SK-N-SH treated with all-trans-retinoic acid at 6 μM for 48 hours (cell line): ENCODE measurements at places on chromosomes 2 and 18.

DNA sequence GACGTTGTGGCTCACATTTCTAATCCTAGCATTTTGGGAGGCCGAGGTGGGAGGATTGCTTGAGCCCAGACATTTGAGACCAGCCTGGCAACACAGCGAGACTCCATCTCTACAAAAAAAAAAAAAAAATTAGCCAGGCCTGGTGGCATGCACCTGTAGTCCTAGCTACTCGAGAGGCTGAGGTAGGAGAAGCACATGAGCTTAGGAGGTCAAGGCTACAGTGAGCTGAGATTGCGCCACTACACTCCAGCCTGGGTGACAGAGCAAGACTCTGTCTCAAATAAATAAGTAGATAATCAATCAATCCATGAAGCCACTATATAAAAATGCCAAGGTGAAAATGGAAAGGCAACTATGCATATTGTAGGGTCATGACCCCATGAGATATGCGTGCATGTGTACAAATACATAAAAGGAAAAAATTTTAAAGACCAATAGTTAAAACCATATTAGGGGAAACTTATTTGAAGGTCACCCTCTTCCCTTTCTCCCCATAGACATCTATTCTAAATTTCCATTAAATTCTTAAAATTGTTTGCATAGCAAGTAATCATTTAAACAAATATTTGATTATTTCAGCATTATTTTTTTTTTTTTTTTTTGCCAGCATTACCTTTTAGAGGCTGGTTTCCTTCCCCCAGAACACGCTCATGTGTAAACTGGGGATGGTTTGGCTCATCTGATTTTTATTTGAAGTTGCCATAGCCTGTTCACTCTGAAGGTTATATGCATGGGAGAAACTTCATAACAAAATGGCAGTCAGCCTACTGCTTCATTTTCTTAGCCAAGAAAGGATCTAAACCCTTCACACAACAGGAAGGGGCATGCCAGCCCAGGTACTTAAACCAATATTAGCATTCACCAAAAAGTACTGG, 37.3 kb upstream of the TMEM247 start:
- ATAC-seq = no peak

GRCh38 chr2:61662990-61663389, 124.8 kb upstream of the XPO1 start:
- no peak for ATAC-seq

- peak; percentile 70 for ATAC-seq
Observed at GRCh38 chr2:43391878-43392215, 165.4 kb upstream of the ZFP36L2 start.

DNA sequence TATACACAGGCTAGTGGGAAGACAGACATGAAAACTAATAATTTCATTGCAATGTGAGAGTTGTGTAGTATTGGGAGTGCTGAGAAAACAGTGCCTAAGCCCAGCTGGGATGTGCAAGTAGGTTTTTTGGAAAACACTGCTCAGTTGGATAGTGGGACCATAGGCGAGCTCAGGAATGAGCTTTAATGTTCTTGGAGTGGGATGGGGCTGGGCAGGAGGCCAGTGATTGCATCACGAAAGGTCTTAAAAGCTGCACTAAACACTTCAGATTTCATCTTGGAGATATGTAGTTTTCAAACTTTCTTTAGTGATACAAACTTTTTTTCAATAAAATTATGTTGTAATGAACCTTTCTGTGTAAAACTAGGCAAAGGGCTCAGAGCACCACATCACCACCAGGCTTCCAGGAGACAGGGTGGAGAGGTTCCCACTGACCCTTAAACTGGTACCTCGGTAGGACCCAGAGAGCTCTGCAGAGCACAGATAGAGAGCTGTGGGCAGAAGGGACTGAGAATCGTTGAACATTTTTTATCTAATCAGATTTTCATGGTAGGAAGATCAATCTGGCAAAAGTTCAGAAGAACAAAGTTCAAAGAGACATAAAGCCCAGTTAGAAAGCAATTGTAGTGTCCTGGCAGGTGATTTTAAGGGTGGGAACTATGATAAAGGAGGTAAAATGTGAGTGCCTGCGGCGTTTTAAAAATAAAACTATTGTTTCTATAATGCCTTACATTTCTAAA, 176.2 kb downstream of the TRABD2A start:
- no peak for ATAC-seq

- no peak for ATAC-seq
Observed at GRCh38 chr18:56481751-56482150, 156.6 kb downstream of the TXNL1 start.

- no peak for ATAC-seq
Observed at GRCh38 chr2:64658269-64658668, 4.6 kb upstream of the SERTAD2 start.

- ATAC-seq = no peak
Observed at GRCh38 chr2:206543073-206543472, 99.2 kb upstream of the FAM237A start.

- no peak for ATAC-seq
Observed at GRCh38 chr2:109014476-109014875, 25.5 kb upstream of the EDAR start.

GRCh38 chr2:28336264-28336980, 56.2 kb upstream of the FOSL2 start:
- ATAC-seq = no peak

DNA sequence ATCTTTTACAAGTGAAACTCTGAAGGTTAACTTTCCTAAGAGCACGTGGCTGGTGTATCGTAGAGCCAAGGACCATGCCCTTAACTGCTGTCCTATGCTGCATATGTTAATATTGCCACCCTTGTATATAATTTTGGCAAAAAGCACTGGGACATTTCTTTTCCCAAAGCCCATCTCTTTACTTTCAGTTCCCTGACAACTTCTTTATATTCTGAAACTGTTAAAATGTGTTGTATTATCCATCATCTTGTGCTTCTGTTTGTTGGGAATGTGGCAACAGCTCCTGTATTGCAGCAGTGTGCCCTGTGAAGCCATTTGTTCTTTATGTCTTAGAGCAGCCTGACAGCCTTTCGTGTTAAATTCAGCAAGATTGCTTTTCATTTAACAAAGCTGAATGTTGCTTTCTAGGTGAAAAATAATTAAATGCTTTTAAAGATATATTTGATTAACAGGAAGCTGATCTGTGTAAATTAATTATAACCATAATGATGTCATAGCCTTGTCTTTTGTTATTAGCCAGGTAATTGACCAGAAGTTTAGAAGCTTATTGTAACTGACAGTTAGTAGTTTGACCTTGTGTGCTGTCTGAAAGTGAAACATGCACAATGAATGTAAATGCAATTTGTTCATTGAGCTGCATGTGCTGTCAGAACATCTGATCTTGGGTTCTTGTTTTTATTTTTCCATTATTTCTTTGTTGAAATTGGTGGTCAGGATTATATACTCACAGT, 9.7 kb downstream of the RHBDD1 start:
- ATAC-seq = peak; percentile 25; the same call in 1 of the 3 replicates

DNA sequence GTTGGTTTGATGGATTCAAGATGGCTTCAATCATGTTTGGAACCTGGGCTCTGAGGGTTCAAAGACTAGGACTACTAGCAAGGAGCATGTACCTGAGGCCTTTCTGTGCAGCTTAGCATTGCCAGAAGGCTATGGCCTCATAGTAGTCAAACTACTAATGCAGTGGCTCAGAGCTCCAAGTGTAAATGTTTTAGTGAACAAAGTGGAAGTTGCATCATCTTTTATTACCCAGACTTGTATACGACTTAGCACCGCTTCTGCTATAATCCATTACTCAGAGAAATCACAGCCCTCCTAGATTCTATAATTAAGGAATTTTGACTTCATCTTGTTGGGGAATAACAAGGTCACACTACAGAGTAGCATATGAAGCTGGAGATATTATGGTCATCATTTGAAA, 210.5 kb downstream of the ERBB4 start:
- no peak for ATAC-seq

DNA sequence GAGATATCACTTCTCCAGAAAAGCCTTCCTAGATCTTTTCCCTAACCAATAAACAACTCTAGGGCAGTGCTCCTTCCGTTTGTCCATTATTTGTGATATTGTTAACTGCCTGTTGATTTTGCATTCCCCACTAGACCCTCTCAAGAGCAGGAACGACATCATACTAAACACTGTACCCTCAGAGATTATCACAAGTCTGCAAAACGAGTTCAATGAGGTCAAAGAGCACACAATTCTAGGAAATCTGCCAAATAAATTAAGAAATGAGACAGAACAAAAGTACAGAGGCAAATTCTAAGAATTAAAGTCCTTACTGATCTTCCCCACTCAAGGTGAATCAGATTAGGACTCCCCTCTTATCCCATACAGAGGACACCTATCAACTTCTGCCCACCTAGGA, 7.6 kb downstream of the RTTN start:
- no peak for ATAC-seq
